Uterus (tissue), 4 donors: ENCODE measurements at places on chromosomes 11 and 22. TPM values are rescaled to one million over a fixed set of nuclear protein-coding genes. Genes with fewer than 3 reads are reported as not detected.

- DNase-seq: no peak
Measured at GRCh38 chr11:78363024-78363619, 54.5 kb downstream of the GAB2 start.

DNA sequence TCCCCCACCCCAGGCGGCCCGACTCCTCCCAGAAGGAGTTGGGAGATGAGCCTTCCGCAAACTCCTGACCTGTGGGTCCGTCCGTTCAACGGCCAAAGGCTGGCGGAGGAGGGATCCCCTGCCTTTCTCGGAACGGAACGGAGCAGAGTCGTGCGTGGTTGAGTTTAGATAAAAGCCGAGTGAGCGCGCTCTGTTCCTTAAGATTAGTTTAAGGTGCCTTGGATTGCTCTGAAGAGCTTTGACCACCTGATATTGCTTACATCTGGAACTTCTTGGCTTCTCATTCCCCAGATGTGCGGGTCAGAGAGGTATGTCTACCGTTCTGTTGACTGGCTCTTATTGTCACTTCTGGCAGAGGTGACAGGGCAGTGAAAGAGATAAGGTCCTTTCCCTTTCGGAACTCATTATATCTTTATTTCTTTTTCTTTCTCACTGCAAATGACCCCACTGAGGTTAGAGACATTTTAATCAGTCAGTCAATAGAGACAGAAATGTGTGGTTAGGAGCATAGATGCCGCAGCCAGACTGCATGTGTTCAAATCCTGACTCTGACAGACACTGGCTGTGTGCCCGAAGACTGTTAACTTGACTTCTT is at the start of gene TRIM6:
Gene TRIM6 (plus strand): TSS at position 31 of the 595 bp plus-strand sequence. CDS start 261 bp downstream, at position 292.
- DNase-seq: peak; percentile 59

GAS2 gene
- total RNA-seq: 0.77 TPM

GRCh38 chr11:94968334-94968958 is 4.9 kb downstream of the CWC15 start:
- DNase-seq: no peak

- peak; percentile 23 for DNase-seq
Measured at GRCh38 chr11:13486926-13487660, 8.7 kb downstream of the PTH start.

MS4A2 gene
- total RNA-seq: 3.2 TPM

CRYBA4 gene
- total RNA-seq: not detected

GRCh38 chr22:23884140-23884539 is 10.0 kb upstream of the MIF start:
- DNase-seq: no peak

DNA sequence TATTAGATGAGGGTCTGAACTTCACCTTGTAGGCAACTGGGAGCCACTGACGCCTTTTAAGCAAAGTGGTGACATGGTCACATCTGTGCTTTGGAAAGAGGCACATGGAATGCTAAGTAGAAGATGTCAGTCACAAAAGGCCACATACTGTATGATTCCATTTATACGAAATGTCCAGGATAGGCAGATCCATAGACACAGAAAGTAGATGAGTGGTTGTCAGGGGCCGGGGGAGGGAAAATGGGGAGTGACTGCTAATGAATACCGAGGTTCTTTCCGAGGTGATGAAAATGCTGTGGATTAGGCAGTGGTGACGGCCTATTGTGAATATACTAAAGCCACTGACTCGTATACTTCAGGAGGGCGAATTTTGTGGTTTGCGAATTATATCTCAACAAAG is 20.6 kb downstream of the NECTIN1 start:
- DNase-seq: no peak

- DNase-seq: no peak
Measured at GRCh38 chr11:121841487-121842191, 274.4 kb downstream of the BLID start.
